ENCODE measurements at places on chromosomes 4 and X. TPM values are rescaled to one million over a fixed set of nuclear protein-coding genes. Genes with fewer than 3 reads are reported as not detected.

GRCh38 chr4:5574386-5574785, 134.0 kb downstream of the EVC2 start:
- DNase-seq = no peak

DNA sequence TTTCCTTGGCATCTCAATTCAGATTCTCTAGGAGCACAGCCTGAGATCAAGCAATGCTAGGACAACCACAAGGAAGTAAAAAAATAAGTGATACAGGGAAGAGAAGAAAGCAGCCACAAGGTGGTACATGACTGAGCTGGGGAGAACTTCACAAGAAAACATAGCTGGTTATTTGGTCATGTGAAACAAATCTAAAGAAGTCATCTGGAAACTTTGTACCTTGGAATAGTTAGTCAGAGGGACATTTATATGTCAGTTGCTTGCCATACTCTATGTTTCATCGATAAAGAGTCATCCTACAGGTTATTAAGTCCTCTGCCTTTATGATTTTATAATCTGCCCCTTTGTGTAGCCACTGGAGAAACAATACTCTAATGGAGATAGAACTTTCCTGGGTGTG, 575.1 kb downstream of the IL15 start:
- no peak for DNase-seq

BBS7 gene
- total RNA-seq = 26.9 TPM

GRCh38 chrX:16479206-16479869, 170.6 kb upstream of the S100G start:
- DNase-seq = no peak

GRCh38 chr4:186002853-186003252, 66.1 kb upstream of the TLR3 start:
- DNase-seq = no peak

DNA sequence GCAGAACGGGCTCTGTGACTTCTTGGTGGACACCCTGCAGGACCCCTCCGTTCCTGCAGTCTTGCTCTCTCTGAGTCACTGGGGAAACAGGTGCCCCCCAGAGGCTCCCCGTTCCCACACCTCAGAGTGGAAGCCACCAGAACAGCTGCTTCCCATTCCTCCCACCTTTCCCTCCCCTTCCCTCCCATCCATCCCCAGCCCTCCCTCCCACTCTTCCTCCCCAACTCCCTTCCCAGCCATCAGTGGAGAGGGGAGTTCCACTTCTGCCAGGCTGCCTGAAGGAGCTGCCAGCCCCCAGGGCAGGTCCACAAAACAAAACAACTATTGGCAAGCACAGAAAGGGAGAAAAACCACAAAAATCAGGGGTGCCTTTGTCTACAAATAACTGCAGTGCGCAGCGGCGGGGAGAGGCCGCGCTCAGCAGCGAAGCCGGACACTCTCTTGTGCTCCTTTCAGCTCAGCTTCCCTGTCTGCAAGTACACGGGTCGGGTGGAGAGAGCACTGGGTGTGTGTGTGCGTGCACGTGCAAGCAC, 8.1 kb downstream of the SSR4 start:
- DNase-seq = no peak

- no peak for DNase-seq
These were observed 34.5 kb upstream of the WAS start for GRCh38 chrX:48649102-48649501.

- DNase-seq = no peak
These were observed 701.8 kb upstream of the TENM3 start for GRCh38 chr4:181541396-181541795.

DNA sequence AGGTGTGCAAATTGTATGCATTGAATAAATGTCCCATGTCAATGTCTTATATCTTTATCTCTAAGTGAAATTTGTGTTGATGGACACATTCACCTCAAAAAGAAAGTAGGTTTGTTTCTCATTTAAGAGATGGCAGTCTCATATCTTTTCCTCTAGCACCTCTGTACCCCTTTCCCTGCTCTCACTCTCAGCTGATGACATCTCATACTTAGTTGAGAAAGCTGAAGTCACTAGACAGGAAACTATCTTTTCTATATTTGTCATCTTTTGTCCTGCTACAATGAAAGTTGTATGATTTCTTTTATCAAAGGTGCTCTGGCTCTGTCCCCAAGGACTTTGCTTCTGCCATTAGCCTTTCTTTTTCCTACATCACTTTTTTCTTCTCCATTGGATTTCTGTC, 84.0 kb upstream of the GRPR start:
- no peak for DNase-seq

DNA sequence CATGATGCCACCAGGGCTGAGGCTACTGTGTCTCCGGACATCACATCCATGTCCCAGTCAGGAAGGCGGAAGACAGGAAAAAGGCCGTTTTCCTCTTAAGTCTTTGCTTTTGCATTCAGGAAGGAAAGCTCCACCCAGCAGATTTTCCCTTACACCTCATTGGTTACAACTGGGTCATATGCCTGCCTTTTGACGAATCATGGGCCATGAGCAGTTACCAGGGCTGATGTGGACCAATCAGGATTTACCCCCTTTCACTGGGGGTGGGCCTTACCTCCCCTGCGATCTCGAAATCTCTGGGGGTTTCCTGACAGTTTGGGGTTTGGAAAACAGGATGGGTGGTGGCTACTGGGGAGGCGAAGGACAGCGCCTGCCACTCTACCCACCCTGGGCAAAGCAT, 52.5 kb upstream of the GRPEL1 start:
- no peak for DNase-seq

MAGEB17 gene
- not detected for total RNA-seq

DNA sequence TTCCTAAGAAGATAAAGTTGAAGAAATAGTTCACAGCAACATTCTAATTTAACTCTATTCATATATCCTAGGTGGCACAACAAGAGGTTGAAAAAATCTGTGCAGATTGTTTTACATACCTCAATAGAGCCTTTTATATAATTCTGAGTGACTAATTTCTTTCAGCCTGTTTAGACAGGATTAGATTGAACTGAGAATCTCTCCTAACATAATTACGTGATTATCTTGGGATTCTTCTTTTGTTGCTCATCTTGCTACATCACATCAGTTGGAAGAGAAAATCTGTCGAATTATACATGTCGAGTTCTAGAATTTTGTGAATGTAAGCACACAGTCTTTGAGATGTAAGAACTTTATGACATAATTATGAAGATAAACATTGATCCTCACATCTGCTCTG, 1873.7 kb upstream of the IGFBP7 start:
- DNase-seq = no peak

XAGE1B gene
- not detected for total RNA-seq

DNA sequence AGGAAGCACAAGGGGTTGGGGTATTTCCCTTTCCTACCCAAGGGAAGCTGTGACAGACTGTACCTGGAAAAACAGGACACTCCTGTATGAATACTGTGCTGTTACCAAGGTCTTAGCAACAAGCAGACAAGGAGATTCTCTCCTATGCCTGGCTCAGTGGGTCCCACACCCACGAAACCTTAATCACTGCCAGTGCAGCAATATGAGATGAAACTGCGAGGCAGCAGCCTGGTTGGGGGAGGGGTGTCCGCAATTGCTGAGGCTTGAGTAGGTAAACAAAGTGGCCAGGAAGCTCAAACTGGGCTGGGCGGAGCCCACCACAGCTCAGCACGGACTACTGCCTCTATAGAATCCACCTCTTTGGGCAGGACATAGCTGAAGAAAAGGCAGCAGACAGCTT, 197.7 kb downstream of the INPP4B start:
- DNase-seq = no peak

GRCh38 chrX:115533485-115533884, 27.5 kb upstream of the PLS3 start:
- DNase-seq = no peak

RNF150 gene
- 21.0 TPM for total RNA-seq

DNA sequence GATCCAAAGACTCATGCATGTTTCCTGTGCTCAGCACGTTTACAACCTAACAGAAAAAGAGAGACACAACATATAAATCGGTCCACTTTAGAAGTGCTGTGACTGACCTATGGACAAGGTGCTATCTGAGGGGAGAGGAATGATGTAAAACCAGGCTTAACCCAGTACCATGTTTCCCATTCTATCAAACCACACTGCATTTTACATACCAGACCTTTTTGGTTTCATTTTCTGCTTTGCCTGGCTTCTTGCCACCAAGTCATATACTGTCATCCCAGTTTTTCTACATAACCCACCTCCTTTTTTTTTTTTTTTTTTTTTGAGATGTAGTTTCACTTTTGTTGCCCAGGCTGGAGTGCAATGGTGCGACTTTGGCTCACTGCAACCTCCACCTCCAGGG, 82.2 kb downstream of the KLF8 start:
- DNase-seq = no peak

DNA sequence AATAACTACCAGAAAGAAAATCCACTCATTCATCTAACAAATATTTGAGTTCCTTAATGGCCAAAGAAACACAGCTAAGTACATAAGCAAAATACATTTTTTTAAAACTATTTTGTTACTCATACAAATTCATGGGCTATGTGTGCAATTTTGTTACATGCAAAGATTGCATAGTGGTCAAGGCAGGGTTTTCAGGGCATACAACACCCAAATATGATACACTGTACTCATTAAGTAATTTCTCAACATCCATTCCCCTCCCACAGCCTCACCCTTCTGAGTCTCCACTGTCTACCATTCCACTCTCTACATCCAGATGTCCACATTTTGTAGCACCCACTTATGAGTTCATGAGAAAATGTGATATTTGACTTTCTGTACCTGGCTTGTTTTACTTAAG, 58.2 kb downstream of the BRWD3 start:
- no peak for DNase-seq

DNA sequence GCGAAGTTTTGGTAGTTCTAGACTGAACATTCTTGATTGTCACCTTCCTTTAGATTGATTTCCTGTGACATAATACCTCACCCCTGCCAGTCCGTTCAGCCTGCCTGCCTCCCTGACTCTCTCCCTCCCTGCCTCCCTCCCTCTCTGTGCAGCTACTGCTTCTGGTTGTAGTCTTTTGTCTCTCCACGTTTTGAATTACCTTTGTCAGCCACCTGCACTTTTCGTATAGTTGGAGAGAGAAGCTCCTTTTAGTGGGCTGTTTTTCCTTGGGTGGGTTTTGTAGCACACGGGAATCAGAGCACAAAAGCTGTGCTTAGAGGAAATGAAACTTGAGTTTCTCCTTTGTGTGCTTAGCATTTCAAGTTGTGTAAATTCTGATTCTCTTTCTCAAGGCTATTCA, 32.6 kb upstream of the MSMO1 start:
- DNase-seq = no peak

DNA sequence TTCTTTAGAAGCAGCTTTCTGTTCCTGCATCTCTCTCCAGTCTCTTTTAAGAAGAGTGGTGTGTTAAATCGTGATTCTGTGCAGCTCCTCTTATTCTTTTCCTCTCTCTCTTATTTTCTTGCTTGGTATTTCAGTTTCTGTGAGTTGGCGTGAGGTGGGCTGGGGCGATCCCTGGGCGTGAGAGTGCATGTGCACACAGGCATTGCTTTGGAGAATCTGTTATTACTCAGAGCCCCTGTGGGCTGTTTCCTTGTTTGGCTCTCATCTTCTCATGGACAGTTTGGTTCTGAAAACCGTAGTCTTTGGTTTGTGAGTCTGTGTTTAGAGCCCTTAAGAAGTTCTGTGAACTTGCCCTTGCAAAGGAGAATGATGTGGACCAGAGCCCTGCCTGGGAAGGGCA, 97.2 kb upstream of the CLNK start:
- DNase-seq = no peak

EOLA1 gene
- total RNA-seq = 14.5 TPM

DNA sequence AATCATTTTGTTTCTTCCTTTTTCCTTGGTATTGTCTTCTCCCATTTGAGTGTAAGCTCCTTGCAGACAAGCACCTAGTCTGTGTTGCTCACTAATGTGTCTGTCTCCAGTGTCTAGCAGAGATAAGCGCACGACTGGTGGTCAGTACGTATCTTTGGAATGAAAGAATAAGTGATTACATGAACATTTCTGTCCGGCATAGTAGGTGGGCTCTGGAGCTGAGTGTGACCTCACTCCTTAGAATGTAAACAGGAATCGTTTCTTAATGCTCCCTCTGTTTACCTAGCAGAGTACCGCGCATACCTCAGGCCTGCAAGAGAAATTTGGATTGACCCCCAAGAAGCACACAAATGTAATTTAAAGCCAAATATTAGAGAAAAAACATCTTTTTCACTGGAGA, 235.4 kb downstream of the MAML3 start:
- DNase-seq = no peak

DNA sequence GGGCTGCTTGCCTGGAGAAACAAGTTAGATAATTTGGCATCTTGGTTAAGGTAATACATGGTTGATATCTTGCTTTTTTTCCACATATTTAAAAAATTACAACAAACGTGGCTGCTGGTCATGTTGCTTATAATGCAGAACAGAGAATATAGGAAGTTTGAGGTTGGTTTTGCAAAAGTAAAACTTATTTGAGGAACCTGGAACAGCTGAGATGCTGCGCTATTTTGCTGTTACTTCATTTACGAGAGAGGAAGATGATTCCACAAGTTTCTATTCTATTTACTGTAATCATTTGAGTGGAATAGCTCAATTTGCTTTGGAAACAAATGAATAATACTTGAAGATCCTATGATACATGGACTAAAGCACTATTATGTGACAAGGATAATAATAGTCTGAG, 118.9 kb downstream of the TMA16 start:
- DNase-seq = no peak

DNA sequence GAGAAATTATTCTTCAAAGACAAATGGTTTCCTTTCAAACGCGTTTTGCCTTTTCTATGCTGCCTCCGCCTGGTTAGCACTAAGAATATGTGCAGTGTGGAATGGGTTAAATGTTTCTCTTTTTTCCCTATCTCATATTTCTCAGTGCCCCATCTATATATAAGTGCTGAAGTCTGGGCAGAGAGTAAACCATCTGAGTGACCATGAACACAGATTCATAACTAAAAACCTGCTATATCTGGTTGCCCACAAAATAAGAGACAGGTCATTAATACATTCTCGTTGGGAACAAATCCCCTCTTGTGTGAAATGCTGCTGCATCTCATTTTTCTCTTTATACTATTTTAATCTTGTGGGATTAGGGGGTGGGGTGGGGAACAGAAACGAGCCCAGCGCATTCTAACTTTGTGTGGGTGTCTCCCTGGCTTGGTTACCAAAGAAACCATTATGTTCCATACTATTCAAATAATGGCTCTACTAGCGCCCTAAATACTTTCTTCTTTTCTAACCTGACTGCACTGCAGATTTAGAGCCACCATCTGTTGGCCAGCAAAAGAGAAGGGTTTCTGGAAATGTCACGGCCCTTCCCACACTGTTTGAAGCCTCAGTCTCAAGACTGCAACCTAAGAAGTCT, 42.2 kb upstream of the PTCHD1 start:
- no peak for DNase-seq

GRCh38 chrX:134683351-134684005, 25.2 kb upstream of the PLAC1 start:
- no peak for DNase-seq

GRCh38 chrX:1262369-1262768, 6.2 kb upstream of the CSF2RA start:
- DNase-seq = no peak

GRCh38 chr4:173835903-173836302, 305.9 kb upstream of the HAND2 start:
- DNase-seq = no peak

GRCh38 chrX:44264936-44265335, 78.5 kb downstream of the EFHC2 start:
- no peak for DNase-seq

GRCh38 chr4:121666091-121666679, 30.6 kb downstream of the ANXA5 start:
- no peak for DNase-seq

TIMP1 gene
- 69.4 TPM for total RNA-seq

All from neural crest cell (in vitro differentiated cells).